ENCODE measurements at places on chromosomes 3 and 15.

- DNase-seq, result peak; percentile 12
These were observed 123.6 kb upstream of the PFN2 start for GRCh38 chr3:150094150-150094933.

DNA sequence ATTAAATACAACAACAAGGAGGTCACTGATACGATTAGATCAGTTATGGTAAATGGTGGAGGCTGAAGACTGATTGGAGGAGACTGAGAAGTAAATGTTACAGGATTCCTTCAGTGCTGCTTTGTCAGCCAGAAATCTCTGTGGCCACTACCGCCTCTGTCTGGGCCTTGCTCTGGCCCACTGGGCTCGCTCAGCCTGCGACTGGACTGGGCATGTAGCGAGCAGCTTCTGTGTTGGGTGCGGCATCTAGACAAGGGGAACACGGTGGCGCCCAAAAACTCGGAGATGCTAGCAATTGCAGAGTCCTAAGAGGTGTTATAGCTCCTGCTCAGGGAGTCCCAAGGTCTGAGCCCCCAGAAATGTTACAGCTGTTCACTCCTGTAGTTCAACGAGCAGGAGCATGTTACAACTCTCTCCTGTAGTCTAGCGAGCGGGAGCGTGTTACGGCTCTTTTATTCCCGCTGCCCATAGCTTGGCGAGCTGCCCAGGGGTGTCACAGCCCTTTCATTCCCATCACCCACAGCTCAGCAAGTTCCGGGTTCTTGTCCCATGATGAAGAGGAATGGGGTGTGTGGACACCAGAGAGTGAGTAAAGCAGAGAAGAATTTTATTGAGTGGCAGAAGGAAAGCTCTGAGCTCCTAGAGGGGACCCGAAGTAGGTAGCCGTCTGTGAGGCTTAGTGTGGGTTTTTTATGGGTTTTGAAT lies 24.7 kb downstream of the SLC15A2 start:
- no peak for DNase-seq

DNA sequence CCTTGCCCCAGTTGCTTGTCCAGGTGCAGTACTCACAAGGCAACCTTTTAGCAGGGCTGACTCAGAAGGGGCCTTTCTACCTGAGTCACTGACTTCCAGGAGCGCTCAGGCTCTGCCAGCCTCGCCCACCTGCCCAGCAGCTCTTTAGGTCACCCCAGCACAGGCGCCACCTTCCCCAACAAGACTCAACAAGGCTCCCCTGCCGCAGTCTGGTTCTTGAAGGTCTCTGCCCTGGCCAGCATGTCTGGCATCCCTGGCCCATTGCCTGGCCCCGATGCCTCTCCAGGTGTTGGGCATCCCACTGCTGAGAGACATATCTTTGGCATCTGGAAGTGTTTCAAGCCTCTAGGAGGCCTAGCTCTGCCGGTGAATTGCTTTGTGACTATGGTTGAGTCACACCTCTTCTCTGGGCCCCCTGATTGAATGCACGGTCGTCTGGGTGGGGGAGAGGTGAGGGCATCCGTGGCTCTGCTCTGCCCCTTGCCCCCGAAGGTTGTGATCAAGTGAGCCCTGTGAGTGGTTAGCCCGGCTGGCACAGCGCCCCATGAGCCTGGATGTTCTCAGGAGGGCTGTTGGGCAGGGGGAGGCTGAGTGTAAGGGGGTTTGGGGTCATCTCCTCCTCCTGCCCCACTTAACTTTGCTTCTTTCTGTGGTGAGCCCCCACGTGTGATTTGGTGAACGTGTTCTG lies 21.6 kb downstream of the SNX33 start:
- no peak for DNase-seq

- no peak for DNase-seq
These were observed 222.1 kb upstream of the ADAMTS9 start for GRCh38 chr3:64909757-64910467.

DNA sequence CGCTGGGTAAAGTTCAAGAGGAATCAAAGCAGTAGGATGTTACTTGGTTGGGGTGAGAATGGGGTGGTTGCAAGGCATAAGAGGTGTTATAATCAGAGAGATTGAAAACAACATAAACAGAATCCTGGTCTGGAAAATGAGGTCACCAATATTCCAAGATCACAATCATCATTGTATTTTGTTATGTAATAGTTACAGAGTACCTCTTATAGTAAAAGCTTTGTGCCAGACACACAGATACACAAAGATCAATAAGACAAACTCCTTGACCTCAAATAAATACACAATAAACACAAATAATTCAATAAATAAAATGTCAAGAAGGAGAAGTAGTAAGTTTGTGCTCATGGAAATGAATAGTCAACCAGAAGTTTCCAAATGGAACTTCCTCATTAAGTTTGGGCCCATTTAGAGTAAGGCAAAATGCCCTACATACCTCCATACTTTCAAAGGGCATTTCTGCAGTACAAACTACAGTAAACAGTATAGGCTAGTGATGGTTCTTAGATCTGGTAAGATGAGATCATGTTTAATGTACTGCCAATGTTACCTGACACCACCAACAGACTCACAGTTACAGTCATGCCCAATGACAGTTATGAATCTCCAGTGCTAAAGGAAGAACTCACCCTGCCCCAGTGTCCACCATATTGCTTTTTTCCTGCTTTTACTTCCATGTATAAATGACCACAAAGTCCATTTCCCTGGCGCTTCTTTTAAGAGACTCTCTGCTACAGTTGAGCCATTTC lies 93.4 kb downstream of the KCNMB2 start:
- no peak for DNase-seq

- no peak for DNase-seq
These were observed 6.8 kb downstream of the TMPRSS7 start for GRCh38 chr3:112041321-112041720.

GRCh38 chr3:98388147-98388546 lies 2.3 kb upstream of the OR5K3 start:
- DNase-seq, result no peak

DNA sequence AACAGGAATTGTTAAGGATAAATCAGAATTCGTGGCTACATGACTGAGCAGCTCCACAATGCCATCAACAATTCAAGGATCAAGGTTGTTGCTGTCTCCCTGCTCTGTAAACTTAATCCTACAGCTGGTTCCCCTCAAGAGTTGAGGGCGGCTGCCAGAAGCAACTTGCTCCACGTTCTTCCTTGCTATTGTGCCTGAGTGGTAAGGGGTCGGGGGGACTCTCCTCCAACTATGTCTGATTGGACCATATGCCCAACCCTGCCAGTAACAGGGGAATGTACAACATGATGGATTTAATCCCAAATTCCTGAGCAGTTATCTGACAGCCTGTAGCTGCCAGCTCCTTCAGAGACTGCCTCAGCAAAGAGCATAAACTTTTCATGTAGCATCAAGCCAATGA lies 37.9 kb upstream of the MECOM start:
- no peak for DNase-seq

DNA sequence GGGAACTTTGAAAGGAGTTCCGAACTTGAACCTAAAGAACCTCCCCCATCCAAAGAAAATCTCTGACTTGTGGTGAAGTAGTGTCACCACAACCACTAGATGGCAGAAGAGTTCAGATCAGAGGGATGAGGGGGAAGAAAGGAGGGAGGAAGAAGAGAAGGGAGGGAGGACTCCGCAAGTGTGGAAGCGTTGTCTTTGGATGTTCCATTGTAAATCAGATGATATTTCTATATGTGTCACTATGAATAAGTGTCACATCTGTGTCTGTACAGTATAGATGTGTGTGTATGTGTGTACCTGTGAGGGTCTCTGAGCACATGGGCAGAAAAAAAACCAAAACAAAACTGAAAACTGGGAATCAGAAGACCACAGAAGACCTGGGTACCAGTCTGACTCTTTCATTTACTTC lies 16.9 kb downstream of the SLC24A1 start:
- peak; percentile 91 for DNase-seq

GRCh38 chr3:39220407-39221140 lies 28.2 kb upstream of the XIRP1 start:
- no peak for DNase-seq

GRCh38 chr3:55044486-55044885 lies 116.6 kb upstream of the LRTM1 start:
- DNase-seq, result no peak

GRCh38 chr15:82172506-82172905 lies 90.0 kb downstream of the EFL1 start:
- DNase-seq, result no peak

GRCh38 chr3:162701211-162701610 lies 1204.6 kb downstream of the OTOL1 start:
- DNase-seq, result no peak

- no peak for DNase-seq
These were observed 79.0 kb downstream of the IGF1R start for GRCh38 chr15:98727115-98728040.

DNA sequence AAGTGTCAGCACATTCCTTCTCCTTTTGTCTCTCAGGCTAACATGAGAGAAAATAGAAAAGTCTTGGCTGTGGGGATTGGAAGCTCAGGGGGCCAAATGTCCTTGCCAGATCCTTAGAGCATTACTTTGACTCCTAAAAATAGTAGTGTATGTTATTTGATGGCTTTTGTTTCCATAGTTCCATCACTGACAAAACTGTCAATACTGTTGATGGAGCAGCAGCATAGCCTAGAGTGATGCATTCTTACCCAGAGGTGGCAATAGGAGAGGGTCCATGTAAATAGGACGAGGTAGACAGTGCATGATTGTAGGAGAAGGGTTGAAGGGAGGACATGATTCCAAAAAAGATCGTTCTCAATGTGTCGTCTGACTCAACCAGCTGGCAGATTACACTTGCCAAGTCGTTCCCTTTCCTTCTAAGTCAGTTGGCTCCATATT lies 282.7 kb upstream of the TPRG1 start:
- no peak for DNase-seq

- peak; percentile 78 for DNase-seq
These were observed 806.9 kb downstream of the GRM7 start for GRCh38 chr3:7667774-7668173.

DNA sequence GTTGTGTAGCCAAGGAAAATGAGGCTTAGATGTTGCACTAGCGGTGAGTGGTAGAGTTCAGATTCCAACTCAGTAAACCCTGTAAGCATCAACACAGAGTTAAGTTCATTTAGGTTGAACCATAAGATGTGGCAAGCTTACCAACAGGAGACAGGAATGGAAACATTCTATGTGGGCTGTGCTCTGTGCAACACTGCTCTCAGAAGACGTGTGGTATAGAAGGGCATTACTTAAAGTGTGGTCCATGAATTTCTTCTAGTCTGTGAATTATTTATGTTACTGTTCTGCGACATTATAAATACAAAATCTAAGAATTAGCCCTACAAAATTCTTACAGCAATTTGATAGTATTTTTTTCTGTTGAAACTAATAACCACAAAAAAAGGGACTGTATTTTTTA lies 213.3 kb downstream of the GRM7 start:
- no peak for DNase-seq

- no peak for DNase-seq
These were observed 108.3 kb downstream of the B3GALNT1 start for GRCh38 chr3:160996811-160997210.

GRCh38 chr15:39792844-39793335 lies 10.2 kb upstream of the FSIP1 start:
- DNase-seq, result no peak

All from NCI-H1417 (cell line).